ENCODE measurements at places on chromosomes 2 and 18.

- no peak for DNase-seq
These were observed 217.9 kb upstream of the PID1 start for GRCh38 chr2:229489016-229489415.

DNA sequence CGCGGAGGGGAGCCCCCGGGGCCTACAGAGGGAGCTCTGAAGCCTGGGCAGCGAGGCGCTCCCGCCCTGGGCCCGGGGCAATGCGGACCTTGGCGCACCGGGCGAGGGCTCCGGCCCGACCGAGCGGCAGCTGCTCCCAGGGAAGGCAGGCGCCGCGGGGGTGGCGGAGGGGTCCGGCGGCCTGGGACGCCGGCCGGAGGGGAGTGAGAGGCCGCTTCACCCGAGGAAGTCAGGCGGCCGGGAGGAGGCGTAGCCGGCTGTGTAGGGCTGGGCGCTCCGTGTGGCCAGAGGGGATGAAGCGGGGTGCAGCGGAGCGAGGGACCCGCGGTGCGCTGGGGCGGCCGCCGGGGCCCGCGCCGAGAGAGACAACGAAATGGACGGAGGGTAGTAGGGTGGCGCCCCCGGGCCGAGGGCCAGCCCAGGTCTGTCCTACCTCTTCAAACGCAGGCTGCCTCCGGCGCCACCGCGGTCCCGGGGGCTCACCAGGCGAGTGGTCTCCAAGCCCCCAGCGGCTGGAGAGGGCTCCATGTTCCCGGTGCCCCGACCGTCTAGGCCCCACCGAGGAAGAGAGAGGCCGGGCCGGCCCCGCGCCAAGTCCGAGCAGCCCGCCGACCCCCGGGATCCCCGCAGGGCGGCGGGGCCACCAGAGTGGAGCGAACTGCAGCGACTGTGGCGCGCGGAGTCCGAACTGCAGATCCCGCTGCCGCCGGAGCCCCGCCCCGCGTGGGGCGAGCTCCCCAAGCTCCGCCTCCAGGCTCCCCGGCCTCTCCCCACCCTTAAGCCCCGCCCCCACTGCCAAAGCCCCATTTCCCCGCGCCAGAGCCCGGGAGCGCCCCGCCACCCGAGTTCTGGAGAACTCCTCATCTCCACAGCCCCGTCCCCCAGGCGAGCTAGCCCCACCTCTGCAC, at the start of gene SLC30A3:
SLC30A3 (minus strand) TSS at position 669 of the 908 bp plus-strand sequence; CDS start at position 528, 141 bp downstream.
- DNase-seq: no peak

GRCh38 chr2:229852565-229852964, 69.2 kb downstream of the TRIP12 start:
- peak; percentile 42 for DNase-seq

DNA sequence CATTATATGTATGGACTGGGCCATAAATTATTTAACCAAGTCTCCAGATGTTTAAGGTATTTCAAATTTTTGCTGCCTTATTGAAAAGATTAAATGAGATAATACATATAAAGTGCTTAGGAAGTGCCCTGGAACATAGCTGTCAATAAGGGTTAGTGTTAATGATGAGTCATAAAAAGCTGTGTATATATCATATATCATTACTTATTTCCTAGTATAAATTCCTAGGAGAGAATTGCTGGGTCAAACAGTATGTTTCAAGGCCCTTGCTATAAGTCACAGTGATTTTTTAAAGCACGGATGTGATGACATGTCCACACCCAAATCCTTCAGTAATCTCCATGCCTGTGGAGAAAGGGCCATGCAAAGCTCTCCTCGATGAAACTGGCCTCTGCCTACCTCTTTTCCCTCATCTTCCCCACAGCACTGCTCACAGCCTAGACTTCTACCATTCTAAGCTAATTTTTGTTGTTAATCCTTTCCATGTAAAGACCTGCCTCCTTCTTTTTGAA, 8.5 kb downstream of the ZNF2 start:
- no peak for DNase-seq

- no peak for DNase-seq
These were observed 289.0 kb downstream of the C1D start for GRCh38 chr2:67773851-67774250.

- DNase-seq: no peak
These were observed 925 bp upstream of the NPC1 start for GRCh38 chr18:23587220-23587642.

DNA sequence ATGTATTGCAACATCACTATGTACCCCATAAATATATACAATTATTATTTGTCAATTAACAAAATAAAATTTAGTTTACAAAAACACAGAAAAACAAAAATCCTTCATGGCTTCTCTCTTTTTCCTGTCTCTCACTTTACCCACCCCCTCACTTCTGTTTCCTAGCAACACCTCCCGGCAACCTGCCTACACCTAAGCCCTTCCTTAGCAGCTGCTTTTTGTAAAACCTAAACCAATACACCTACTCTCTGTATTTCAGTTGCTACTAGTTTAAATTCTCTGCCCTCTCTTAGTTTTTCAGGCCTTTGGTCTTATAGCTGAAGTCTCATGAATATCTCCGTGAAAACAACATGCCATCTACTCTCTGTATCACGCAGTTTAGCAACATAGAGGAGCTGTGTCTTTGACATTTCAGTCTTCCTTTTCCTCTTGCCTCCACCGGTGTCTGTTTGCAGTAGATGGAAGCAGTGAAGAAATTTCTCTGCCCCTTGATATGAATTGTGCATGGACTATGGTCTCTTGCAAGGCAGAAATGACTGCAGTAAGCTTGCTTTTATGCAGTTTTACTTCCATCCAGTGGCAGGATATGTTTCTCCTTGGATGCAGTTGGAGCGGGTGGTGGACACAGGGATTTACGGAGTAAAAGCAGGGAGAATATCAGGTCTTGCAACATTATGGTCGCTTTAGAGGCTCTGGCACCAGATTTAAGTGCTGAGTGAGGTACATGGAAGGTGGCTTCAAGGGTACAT, 42.0 kb upstream of the ZDBF2 start:
- no peak for DNase-seq

DNA sequence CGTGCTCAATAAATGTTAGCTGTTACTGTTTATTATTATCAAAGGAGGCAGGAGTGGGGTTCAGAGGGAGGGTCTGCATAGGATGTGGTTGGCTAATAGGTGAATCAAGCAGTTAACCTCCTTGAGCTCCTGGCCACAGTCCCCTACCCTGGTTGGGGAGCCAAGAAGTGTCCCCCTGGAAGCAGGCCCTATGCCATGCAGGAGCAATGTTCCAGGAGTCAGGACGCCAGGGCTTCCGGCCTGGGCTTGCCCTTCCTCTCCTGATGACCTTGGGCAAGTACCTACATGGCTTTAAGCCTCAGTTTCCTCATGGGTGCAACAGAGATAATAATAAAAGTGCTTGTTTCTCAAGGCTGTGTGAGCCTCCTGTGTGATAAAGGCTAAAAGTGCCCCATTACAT, 84.9 kb downstream of the DYSF start:
- DNase-seq: no peak

GRCh38 chr2:43348908-43349661, 122.7 kb upstream of the ZFP36L2 start:
- no peak for DNase-seq

DNA sequence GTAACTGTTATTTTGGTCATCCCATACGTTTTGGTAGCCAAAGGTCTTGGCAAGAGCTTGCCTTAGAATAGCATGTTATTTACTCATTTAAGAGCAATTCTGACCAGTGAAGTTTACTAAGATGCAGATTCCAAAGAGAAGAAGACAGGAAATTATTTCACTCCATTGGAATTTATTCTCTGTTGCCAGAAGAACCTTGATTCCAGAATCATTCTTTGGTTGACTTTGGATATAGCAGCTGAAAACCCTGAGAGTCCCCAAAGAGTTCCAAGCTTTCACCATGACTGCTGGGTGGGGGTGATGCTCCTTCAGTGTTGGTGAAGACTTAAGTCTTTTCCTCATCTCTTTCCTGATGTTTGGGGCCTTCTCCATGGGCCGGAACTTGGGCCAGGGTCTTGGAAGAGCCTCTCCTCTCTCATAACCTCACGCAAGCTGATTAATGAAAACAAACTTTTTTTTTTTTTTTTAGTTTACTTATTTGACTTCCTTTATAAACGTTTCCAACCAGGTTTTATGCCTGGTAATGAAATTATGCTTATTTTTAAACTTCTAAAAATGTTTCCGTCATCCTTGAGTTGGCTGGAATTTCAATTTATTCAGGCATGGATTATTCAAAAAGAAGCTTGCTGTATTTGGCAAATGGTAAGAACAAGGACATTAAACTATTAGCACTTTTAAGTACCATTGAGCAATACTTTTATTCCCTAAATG, 192.0 kb downstream of the MTX2 start:
- DNase-seq: no peak

DNA sequence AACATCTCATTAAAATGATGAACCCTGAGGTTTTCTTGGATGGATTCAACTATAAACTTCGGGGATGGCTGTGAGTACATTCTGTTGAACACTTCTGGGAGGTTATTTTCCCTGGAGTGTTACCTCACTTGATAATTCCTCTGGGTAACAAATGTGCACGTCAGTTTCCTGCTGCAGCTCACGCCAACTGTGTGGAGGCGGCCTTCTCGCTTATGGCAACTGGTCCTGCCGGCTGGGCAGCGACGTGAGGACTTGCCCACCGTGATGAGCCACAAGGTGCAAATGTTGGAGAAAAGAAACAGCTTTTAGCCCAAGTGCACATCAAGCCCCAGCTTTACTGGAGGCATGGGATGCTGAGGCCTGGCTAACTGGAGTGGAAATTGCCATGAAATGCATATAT, 15.9 kb downstream of the MYCN start:
- DNase-seq: no peak

GRCh38 chr2:198753101-198753500, 704.6 kb downstream of the SATB2 start:
- no peak for DNase-seq

GRCh38 chr2:206217743-206218142, 56.7 kb upstream of the ZDBF2 start:
- DNase-seq: no peak

- DNase-seq: no peak
These were observed 255.9 kb upstream of the PXDN start for GRCh38 chr2:2000018-2000723.

All from GM12878 (cell line).